ENCODE measurements at places on chromosomes 5 and 9. TPM values are rescaled to one million over a fixed set of nuclear protein-coding genes. Genes with fewer than 3 reads are reported as not detected.

- DNase-seq: no peak
Observed at GRCh38 chr9:96667363-96667728, 12.2 kb upstream of the PRXL2C start.

DNA sequence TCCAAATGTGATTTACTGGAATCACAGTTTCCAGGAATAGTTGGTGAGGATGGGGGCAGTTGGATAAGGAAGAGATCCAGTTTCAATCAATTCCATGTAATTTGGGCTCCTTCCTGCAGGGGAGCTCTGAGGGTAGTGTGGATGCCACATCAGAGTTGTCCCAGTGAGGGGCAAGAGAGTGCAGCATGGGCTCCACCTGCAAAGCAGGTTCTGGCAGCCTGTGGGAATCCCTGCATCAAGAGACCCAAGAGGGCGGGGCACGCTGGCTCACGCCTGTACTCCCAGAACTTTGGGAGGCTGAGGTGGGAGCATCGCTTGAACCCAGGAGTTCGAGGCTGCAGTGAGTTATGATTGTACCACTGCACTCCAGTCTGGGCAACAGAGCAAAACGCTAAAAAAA, 188.5 kb downstream of the CACNA1B start:
- DNase-seq: no peak

The FOXE1 gene
- total RNA-seq: 0.04 TPM

- no peak for DNase-seq
Observed at GRCh38 chr5:33474931-33475499, 34.2 kb downstream of the TARS1 start.

The SH3GLB2 gene
- total RNA-seq: 112 TPM

All from kidney epithelial cell (primary cell).